Stimulated activated CD4-positive, alpha-beta T cell treated with anti-CD3 and anti-CD28 coated beads, TNF-alpha, amount 100 ng/mL, for 24 hours (primary cell): ENCODE measurements at places on chromosomes 2 and 18.

DNA sequence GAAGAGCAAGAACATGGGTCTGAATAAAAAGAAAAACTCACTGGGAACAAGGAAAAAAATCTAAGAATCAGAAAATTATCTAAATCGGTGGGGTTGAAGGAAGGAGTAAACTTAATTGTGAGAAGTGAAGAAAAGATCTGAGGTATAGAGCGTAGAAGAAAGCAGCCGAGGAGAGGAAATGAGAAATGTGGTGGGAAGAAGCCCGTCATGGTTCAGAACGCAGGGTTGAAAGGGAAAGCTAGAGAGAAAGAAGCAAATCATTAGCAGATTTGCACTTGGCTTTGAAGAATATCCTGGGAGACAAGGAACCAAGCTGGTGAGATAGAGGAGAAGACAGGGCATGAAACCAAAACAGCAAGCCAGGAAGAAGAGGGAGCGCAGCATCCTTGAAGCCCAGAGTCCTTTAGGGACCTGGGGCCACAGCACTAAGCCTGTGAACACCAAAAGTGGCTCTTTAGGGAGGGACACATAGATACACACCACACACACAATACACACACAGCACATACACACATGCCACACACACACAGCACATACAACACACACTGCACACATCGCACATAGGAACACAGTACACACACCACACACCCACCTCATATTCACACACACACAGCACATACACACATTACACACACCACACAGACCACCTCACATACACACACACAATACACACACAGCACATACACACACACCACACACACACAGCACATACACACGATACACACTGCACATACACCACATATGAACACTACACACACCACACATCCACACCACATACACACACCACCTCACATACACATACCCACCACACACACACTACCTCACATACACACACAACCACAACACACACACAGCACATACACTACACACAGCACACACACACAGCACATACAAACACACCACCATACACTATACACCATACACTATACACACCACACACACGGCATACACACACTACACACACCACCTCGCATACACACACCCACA lies 274.6 kb downstream of the ETAA1 start:
- no peak for DNase-seq

DNA sequence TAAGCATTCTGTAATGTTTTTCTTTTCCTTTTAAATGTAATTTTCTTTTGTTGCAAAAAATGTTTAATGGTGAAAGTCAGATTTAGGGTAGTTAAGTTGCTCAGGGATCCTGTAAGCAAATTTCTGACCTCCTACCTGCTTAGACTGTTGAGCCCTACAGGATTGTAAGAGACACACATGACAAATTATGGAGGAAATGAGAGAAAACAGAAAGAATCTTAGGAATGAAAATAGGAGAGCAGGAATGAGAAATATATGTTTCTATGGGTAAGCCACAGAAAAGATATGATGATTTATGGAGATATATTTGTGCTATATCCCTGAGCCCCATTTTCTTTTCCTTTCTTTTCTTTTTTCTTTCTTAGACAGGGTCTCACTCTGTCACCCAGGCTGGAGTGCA lies 28.3 kb downstream of the CYBRD1 start:
- no peak for DNase-seq

DNA sequence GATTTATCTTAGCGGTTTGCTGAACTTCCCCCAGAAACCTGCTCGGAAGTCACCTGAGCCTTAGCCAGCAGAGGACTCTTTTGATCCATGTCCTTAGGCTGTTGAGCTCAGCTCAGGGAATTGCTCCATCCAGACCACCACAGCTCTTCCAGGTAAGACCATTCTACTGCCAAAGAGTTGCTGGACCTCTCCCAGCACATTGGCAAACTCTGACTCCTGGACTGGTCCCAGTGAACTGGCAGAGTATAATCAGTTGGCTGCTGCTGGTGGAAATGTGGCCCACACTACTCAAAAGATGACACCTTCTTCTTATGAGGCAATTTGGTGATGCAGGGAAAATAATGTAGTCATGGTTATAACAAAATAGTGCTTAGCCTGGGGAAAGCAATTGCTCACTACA lies 308.8 kb upstream of the FIGN start:
- DNase-seq = no peak

- DNase-seq = no peak
Observed at GRCh38 chr2:182066400-182067087, 80.9 kb downstream of the PPP1R1C start.

DNA sequence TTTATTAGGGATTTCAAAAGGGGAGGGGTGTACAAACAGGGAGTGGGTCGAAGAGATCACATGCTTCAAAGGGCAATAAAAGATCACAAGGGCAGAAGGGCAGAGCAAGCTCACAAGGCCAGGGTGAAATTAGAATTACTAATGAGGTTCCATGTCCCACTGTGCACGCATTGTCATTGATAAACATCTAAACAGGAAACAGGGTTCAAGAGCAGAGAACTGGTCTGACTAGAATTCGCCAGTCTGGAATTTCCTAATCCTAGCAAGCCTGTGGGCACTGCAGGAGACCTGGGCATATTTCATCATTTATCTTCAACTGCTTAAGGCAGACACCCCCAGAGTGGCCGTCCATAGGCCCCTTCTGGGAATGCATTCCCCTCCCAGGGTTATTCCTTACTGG lies 408.2 kb downstream of the ZNF804A start:
- DNase-seq = no peak

- no peak for DNase-seq
Observed at GRCh38 chr2:231393149-231394131, 2.1 kb upstream of the B3GNT7 start.

- DNase-seq = no peak
Observed at GRCh38 chr18:41906528-41907146, 48.4 kb upstream of the PIK3C3 start.

- no peak for DNase-seq
Observed at GRCh38 chr2:19176977-19177376, 181.4 kb downstream of the OSR1 start.

DNA sequence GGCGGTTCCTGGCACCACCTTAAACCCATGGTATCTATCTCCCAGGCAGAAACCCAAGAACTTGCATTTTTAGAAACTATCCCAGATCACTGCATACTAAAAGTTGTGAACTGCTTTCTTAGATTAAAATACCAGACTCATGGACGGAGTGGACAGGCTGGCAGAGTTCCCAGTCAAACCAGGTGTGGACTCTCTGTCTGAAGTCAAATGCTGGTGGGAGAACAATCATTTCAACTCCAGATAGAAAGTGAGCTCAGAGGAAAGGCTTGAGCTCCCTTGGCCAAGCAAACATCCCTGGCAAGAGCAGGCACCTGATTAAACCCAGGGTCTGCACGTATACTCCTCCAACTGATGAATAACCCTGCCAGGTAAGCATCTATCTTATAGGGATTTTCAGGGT lies 19.5 kb downstream of the NXPH2 start:
- no peak for DNase-seq

DNA sequence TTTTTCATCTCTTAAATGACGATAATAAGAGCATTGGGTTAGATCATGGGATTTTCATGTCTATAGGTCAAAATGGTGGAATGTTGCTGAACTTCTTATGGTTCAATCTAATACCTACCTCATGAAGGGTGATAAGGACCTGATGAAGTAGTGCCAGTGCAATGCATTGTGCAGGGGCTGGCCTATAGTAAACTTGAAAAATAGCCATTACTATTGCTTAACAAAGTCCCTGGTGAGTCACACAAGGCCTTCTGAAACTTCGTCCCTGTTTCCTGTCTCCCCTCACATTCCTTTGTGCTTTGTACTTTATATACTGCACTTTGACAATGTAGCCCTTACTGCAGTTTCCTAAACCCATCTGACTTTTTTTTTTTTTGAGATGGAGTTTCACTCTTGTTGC lies 515.9 kb downstream of the SLC4A3 start:
- DNase-seq = no peak

- no peak for DNase-seq
Observed at GRCh38 chr2:74596584-74596983, 42.1 kb downstream of the DOK1 start.

GRCh38 chr2:12766421-12766879 lies 49.7 kb downstream of the TRIB2 start:
- DNase-seq = no peak

DNA sequence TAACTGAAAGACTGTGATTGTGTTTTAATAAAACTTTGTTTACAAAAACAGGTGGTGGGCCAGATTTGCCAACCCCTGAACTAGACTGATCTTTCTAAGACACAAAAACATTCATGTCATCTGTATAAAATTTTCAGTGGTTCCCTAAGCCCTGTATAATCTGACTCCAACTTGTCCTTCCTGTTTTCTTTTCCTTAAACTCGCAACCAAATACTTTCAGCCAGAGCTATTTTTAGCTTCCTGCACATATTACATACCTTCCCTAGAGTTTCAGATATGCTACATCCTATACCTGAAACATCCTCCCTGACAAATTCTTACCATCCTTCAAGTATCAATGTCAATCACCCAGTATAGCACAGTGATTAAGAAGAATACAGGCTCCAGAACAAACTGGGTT lies 4.8 kb downstream of the GCFC2 start:
- DNase-seq = no peak

DNA sequence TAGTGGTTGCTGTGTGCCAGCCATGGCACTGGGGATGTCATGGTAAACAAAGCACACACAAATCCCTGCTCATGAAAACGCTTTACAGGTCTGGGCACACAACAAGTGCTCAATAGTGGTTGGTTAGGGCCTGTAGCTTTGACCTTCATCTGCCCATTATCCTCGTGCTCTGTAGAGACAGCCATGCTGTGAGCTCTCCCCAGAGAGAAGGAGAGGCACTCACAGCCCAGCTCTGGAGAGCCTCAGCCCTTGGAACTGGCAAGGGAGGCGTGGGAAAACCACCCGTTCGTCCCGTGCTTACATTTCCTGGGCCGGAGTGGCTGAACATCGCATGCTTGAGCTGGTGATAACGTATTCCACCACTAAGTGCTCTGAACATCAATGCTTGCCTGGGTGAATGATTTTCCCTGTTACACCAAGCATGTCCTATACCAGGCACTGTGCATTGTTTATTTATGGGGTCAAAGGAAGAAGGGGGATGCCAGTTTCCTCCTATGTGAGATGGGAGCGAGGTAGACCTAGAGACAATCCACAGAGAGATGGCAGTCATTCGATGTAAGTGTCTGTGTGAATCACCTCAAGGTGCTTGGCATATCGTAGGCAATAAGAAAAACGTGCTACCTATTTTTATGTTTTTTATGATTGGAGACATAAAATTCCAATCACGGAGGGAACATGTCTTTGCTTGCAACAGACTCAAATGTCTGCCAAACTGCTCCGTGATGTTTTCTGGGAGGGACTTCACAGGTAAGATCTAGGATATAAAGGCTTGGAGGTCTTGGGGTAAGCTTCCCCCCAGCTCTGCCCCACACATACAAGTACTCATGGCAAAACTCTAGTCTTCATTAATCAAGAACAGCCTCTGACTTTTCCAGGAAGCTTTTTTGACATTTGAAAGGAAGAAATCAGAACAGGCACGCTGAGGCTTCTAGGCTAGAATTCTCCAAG lies 75.5 kb downstream of the DDX1 start:
- no peak for DNase-seq

DNA sequence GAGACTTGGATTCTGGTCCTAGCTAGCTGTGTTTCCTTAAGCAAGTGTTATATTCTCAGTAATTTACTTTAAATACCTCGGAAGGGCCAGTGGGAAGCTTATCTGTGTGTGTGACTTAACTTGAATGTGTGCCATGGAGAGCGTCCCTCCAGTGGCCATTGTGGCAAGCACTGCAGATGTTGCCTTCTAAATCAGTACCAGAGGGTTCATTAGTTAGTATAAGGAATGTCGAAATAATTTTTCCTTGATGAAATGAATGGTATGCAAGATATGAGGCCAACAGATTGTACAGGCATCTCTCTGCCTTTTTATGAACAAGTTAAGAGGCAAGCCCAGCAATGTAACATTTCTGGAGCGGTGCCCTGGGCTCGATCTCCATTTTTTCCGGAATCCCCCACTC lies 52.0 kb downstream of the FBXO36 start:
- DNase-seq = no peak

DNA sequence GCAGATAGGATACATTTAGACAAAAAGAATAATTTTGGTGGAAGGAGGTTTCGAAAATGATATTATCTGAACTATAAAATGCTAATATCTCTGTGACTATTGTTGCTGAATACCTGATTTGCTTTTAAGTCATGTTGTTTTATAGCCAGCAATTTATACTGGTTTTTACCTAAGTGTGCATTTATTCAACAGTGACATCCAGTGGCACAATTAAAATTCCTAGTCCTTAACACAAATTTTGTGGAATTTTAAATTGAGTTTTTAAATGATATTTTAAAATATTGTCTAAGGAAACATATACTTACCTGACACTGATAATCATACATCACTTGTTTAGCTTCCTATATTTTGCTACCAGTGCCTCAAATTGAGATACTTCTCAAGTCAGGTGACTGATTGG lies 144.8 kb downstream of the ARHGAP28 start:
- DNase-seq = no peak

- no peak for DNase-seq
Observed at GRCh38 chr18:2392446-2392845, 178.9 kb downstream of the METTL4 start.
